Nephron progenitor cell (in vitro differentiated cells): ENCODE measurements at places on chromosomes 16 and 17.

DNA sequence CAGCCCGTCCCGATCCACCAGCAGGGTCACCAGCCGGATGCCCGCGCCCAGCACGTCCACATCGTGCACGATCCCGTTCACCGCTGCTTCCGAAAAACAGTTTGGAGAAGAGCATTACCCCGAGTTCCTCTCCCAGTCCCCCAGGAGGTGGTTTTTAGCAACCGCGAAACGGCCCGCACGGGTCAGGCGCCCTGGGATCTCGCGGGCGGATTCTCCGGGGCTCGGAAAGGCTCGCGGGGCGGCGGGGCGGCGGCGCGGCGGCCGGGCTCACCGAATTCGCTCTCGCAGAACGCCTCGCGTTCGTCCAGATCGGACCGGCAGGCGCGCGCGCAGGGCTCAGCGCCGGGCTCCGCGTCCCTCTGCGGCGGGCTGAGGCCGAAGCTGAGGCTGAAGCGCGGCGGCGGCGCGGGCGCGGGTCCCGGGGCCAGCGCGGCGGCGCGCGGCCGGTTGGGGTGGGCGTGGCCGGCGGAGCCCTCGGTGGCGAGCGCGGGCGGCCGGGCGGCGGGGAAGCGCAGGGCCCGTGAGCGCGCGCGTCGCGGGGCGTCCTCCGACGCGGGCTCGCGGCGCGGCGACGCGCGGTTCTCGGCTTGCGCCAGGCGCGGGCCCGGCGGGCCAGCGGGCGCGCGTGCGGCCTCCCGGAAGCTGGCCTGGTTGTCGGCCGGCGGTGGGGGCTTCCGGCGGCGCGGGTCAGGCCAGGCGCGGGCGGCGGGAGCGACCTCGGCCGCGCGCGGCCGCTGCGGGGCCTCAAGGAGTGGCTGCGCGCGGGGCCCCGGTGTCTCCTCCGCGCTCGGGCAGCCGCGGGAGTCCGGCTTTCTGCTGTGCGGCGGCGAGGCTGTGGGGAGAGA, 2.9 kb downstream of the C17orf58 start:
- peak; percentile 86 for DNase-seq

GRCh38 chr17:55635253-55635914, 87.3 kb downstream of the TMEM100 start:
- DNase-seq: no peak

- DNase-seq: no peak
Observed at GRCh38 chr17:31231852-31232251, 65.2 kb downstream of the OMG start.

- no peak for DNase-seq
Observed at GRCh38 chr17:8468127-8468526, 32.4 kb downstream of the NDEL1 start.

- DNase-seq: no peak
Observed at GRCh38 chr17:43615330-43616028, 46.2 kb downstream of the MEOX1 start.

GRCh38 chr16:88527186-88527936, 42.8 kb upstream of the ZC3H18 start:
- peak; percentile 83 for DNase-seq

DNA sequence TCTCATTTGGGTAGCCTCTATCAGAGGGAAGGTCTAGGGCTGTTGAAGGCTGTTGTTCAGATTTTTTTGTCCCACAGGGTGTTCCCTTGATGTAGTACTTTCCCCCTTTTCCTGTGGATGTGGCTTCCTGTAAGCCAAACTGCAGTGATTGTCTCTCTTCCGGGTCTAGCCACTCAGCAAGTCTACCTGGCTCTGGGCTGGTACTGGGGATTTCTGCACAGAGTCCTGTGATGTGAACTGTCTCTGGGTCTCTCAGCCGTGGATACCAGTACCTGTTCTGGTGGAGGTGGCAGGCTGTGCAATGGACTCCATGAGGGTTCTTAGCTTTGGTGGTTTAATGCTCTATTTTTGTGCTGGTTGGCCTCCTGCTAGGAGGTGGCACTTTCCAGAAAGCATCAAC, 23.3 kb upstream of the CCR7 start:
- no peak for DNase-seq

GRCh38 chr16:58730724-58731370, 3.3 kb downstream of the GOT2 start:
- DNase-seq: no peak

DNA sequence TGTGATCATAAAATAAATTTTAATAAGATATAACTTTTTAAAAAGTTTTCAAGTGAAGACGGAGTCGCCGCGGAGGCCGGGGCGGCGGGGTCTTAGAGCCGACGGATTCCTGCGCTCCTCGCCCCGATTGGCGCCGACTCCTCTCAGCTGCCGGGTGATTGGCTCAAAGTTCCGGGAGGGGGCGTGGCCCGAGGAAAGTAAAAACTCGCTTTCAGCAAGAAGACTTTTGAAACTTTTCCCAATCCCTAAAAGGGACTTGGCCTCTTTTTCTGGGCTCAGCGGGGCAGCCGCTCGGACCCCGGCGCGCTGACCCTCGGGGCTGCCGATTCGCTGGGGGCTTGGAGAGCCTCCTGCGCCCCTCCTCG, at the start of gene FOXC2:
Gene FOXC2, plus strand, starts transcription at position 229 of the 365 bp plus-strand sequence. CDS start 507 bp downstream, outside the sequence.
- peak; percentile 95 for DNase-seq

- no peak for DNase-seq
Observed at GRCh38 chr17:59221159-59221847, 992 bp downstream of the GDPD1 start.

GRCh38 chr16:78695391-78695790, 595.9 kb downstream of the WWOX start:
- no peak for DNase-seq
